ENCODE measurements at places on chromosomes 4 and X.

DNA sequence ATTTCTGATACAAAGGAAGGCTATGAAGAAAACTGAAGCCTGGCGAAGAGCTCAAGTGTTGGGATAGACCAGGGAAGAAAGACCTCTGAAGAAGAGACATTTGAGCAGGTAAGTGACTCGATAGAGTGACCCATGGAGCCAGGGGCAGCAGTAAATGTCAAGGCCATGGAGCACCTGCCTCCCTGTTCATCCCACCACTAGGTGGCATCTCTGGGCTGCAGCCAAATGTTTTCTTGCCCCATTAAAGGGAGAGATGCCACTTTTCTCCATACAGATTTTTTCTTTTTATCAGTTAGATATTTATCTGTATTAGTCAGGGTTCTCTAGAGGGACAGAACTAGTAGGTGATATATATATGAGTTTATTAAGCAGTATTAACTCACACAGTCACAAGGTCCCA lies 4.9 kb upstream of the ZNF81 start:
- DNase-seq = peak; percentile 17

- no peak for DNase-seq
These were observed 65.9 kb downstream of the DIPK2B start for GRCh38 chrX:45134775-45135174.

DNA sequence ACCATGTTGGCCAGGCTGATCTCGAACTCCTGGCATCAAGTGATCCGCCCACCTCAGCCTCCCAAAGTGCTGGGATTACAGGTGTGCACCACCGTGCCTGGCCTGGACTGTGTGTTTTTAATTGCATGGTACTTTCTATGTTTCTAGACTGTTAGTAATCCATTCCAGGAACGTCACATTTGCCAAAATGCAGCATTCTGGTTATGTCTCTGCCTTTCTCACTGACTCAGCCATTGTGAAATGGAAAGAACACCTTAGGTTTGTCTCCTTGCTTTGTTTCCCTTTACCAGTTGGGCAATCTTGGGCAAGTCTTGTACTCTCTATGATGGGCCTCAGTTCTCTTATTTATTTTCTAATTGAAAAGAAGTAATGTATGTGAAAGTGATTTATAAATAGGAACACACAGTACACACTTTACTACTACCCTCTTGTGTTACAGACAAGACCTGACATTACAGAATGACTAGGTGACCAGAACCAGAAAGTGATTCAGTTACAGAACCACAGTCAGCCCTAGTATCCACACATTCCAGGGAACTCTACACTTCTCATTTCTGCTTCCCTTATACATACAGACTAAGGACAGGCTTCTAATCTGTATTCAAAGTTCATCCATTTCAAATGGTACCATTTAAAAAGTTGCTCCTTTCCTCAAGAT lies 187.1 kb downstream of the MGST2 start:
- DNase-seq = no peak

DNA sequence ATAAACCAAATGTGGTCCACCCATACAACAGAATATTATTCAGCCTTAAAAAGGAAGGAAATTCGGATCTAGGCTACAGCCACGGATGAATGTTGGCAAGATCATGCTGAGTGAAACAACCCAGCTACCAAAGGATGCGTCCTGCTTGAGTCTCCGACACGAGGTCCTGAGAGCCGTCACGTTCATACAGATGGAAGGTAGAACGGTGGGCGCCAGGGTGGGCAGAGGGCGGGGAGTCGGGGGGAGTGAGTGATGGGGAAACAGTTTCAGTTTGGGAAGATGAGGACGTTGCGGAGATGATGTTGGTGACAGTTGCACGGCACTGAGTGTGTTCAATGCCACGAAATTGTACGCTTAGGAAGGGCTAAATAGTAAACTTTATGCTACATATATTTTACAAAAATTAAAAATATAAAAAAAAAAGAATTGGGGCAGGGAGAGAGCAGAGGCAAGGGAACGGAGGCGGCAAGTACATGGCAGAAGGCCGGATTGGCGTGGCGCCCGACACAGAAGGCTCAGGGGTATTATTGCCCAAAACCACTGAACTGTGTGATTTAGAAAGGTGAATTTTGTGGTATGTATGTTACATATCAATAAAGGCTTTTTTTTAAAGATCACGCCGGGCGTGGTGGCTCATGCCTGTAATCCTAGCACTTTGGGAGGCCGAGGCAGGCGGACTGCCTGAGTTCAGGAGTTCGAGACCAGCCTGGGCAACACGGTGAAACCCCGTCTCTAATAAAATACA lies 14.8 kb upstream of the MXD4 start:
- DNase-seq = no peak

DNA sequence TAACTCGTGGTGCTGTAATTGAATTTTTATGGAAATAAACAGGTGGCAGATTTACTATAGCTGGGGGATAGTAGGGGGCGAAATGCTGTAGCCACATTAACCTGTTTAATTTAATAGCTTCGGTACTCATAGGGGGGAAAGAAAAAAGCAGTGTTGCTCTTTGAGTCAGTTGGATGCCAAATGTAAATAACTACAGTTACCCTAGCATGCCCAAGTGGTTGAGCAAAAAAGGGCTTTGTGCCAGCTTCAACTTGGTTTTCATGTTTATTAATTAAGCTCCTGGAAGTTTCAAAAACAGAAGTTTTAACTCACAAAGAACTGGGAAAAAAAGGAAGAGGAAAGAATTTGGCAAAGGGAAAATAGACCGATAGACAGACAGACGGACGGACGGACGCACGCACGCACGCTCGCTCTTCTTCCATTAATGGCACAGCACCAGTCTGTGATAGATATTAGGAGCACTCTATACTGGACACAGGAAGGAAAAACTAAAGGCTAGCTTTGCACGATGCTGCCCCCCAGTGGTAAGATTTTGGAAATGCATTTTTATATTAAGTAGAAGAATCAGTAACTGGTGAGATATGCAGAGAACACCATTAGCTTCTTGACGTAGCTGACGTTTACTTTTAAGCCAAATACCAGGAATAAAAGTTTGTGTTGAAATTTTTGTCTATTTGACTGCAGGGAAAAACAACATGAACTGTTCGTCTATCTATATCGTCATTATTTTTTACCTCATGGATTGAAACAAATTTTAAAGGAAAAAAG lies 151.8 kb downstream of the SLC7A11 start:
- DNase-seq = peak; percentile 73

DNA sequence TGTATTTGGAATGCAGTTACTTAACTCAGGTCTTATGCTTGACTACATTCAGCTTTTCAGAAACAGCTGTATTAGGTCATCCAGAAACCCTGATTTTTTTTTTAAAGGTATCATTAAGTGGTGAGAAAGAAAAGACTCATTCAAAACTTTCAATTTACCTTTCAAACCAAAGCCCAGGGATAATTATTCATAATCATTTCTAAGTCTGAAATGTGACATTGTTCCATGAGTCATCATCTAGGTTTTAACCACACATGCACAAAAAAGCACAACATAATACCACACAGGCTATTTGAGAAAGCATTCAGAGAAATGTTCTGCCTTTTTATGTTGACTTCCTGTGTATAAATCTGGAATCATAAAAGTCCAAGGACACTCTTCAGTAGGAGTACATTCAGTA lies 288.2 kb downstream of the IL1RAPL2 start:
- DNase-seq = no peak

GRCh38 chr4:144583658-144584057 lies 62.3 kb upstream of the HHIP start:
- DNase-seq = no peak

GRCh38 chrX:140163371-140164159 lies 198.2 kb upstream of the CXorf66 start:
- DNase-seq = no peak

DNA sequence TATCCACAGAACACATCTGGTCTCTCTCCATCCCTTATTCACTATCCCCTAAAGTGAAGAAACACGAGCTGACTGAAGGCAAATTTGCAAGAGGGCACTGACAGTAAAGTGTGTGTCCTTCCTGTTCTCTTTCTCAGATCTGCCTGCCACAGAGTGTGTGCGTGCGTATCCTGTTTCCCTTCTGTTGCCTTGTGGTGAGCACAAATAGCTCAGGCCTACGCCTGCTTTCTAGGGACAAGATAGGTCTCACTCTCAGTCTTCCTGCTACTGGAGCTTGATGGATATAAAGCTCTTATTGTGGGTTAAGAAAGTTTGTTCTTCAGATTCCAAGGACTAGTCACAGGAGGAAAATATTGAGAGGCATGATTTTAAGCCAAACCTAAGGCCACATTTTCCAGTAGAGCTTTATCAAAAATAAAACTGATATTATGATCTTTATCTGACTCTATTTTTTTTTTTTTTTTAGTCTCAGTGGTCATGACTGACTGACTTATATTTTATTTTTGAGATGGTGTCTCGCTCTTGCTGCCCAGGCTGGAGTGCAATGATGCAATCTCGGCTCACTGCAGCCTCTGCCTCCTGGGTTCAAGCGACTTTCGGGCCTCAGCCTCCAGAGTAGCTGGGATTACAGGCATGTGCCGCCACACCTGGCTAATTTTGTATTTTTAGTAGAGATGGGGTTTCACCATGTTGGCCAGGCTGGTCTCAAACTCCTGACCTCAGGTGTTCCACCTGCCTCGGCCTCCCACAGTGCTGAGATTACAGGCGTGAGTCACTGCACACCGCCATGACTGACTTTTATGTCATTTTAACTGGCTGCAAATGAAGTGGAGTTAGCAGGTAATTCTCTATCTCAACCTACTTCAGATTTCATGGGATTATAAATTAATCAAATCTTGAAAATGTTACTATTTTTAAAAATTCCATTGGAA lies 140.3 kb upstream of the SH3RF1 start:
- peak; percentile 36 for DNase-seq

DNA sequence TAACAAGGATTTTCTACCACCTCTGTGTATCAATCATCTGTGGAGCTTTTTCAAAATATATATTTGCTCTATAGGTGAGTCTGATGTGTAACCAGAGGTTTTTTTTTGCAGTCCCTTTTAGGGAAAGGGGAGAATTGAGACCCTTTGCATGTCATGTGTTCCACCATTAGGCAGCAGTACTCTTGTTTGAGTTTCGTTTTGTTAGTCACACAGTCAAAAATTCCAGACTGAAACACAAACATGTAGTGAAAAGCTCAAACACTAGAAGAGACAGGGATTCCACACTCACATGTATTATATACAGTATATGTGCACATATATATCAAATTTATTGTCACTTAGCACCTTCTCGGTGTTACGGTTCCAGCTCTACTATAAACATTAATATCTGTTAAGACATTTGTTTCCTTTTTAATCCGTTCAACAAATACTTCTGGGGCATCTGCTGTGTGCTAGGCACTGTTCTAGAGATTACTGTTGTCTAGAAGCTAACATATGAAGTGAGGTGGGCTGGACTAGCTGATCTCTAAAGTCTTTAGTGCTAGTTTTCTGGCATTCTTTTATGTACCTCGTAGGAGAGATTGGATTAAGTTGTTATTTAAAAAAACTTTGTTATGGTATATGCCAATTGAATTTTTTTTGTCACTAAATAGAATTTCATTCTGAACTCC lies 5.5 kb downstream of the USP9X start:
- peak; percentile 7 for DNase-seq

DNA sequence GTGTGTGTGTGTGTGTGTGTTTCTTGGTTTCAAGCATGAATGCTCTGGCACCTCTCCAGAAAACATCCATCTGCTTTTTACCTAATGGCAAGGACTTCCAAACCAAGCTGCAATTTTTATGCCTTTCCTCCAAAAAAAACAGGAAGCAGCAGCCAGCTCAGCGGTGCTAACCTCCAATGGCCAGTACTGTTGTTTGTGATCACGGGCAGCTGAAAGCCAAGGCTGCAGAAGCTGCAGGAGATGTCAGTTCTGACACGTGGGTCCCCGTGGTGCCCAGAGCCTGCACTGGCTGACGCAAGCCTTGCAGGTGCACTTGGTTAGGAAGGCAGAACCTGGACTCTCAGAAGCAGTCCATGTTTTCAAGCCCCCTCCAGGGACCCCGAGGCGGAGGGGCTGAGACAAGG lies 313.6 kb upstream of the DDX53 start:
- peak; percentile 99 for DNase-seq

GRCh38 chr4:146661367-146661766 lies 22.7 kb downstream of the POU4F2 start:
- DNase-seq = no peak

DNA sequence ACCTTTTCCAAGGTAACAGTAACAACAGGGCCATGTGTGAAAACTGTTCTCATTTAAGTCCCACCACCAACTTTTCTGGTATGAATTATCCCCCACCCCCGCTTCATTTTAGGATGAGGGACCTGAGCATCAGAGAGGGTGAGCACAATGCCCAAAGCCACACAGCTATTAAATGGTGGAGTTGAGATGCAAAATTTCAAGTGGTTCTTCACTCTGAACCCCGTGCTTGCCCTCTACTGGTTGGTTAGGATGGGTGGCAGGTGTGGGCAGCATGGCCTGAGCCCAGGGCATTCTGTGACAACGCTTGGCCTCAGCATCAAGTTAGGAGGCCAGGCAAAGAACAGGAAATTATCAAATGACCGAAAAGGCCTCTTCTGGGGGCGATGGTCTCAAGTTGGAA lies 33.5 kb downstream of the MED28 start:
- DNase-seq = no peak

- no peak for DNase-seq
These were observed 30.5 kb upstream of the PPP2R2C start for GRCh38 chr4:6502747-6503465.

- peak; percentile 85 for DNase-seq
These were observed 344.3 kb upstream of the KLF3 start for GRCh38 chr4:38319456-38320342.

- DNase-seq = no peak
These were observed 40.3 kb downstream of the PDGFC start for GRCh38 chr4:156931267-156931666.

DNA sequence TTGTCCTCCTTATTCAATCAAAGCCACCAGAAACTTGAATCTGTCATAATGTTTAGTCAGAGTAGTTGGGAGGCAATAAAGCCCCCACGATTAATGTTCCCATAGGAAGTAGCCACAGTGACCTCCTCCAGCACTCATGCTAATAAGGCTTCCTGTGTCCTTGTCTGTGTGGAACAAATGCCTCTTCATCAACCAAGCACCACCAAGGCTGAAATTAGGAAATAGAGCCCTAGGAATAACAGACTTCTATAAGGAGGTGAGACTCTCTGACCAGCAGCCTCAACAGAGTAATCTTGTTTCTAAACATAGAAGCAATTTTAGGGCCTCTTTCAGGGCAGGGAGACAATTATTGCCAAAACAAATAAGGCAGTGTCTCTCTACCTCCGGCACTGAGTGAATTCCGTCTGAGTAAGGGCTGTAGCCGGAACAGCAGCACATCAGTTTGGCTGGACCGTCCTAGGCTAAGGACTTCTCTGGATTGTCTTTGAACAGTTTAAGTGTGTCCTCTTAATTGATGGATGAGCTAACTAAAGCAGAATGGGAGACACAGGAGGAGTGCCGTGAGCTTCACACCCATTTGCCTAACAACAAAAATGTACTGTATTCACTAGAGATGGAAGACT lies 329.2 kb upstream of the HAND2 start:
- no peak for DNase-seq

GRCh38 chrX:38437093-38437492 lies 84.7 kb downstream of the OTC start:
- DNase-seq = no peak

- no peak for DNase-seq
These were observed 90.7 kb upstream of the PCDH18 start for GRCh38 chr4:137623013-137623412.

Data from dermis microvascular lymphatic vessel endothelial cell (primary cell).